Tibial nerve (tissue), 4 donors: ENCODE measurements at places on chromosomes 3 and 15.

- DNase-seq = no peak
Observed at GRCh38 chr3:61080737-61081445, 170.4 kb downstream of the FHIT start.

DNA sequence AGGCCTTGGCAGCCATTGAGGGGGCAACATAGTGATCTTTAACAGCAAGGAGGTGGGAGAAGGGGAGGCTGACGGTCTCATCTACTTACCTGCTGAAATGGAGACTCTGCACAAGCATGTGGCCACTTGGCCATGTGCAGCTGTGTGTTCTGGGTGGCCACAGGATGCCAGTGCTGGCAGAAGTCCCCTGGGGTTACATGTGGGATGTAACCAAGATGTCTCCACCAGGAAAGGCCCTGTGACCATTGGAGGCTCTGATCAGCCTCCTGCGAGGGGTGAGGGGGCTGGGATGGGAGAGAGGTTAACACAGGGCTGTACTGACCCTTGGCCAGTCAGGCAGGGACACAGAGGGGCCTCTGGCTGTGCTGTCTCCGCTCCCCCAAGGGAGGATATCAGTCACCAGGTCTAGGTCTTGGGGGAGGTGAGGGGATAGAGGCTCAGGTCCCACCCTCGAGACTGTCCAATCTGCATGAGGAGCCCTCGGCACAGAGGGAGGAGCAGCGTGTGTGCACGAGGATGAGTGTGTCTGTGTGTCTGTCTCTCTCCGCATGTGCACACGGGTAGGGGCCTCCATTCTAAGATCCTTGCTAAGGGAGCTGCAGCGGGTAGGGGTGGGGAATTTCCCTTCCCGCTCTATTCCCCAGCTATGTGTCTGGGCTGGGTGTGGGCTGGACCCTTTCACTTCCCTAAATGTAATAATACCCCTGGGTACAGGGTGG lies 19.5 kb downstream of the PRKCD start:
- DNase-seq = no peak

DNA sequence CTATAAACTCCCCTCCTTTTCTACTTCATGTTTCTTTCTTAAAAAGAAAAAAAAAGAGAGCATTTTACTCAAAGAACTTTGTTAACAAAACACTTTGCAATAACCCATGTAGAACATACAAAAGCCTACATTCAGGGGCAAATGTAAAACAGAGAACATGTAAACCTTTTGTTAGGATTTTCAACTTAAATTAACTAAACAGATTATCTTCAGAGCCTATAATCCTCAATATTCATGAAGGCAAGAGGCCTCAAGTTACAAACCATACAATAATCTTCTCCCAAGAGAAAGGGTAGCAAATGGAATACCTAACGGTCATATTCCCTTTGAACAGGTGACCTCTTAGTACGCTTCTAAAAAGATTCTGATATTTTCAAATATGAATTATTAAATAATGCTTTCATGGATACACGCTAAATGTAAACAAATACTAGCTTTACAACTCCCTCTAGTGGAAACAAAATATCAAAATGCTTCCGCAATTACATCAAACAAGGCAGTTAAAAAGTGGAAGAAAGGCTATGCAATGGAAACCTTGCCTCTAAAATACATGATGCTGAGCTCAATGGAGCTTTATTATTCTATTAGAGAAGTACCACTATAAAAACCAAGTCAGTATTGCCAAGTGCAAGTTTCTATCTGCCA lies 9.9 kb downstream of the CEP152 start:
- no peak for DNase-seq

GRCh38 chr15:63605816-63606215 lies 8.6 kb downstream of the FBXL22 start:
- DNase-seq = no peak

DNA sequence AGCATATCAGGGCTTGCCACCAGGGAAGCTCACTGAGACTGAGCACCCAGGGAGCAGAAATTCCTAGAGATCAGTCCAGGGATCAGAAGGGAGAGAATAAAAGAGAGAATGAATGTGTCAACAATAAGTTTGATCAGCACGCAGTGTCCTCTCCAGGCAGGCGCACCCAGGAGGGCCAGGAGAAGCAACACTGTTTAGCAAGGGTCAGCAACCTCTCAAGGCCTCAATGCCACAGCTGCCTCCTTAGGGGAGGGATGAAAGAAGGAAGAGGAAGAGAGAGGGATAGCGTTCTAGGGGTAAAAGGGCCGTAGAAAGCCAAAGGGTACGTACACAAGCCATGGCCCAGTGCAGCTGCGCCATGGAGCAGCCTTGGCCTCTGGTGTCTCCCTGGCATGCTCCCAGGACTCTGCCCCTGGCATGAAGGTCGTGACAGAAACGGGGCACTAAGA lies 399.8 kb downstream of the SHQ1 start:
- DNase-seq = no peak

DNA sequence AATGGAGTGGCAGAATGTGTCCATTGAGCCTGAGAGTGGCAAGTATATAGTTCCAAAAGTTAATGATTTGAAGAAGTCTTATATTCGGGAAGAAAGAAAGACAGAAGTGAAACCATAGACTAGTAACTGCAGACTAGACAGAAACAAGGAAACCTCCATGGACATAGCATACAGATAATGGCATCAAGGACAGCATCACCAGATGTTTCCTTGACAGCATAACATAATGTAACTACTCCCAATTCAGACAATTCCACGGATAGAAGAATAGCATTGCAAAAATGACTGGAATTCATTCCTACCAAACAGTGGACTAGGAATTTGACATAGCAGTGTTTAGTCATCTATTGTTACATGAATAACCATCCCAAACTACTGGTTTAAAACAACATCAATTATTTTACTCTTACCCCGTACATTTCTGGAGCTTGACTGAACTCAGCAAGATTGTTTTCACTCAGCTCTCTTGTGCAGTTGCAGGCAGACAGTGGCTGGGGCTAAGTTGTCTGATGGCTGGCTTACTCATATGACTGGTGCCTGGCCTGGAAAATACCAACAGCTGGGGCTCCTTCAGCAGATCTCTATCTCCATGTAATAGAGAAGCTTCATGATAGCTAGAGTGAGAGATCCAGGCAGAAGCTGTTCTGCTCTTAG lies 109.7 kb upstream of the GADL1 start:
- no peak for DNase-seq

DNA sequence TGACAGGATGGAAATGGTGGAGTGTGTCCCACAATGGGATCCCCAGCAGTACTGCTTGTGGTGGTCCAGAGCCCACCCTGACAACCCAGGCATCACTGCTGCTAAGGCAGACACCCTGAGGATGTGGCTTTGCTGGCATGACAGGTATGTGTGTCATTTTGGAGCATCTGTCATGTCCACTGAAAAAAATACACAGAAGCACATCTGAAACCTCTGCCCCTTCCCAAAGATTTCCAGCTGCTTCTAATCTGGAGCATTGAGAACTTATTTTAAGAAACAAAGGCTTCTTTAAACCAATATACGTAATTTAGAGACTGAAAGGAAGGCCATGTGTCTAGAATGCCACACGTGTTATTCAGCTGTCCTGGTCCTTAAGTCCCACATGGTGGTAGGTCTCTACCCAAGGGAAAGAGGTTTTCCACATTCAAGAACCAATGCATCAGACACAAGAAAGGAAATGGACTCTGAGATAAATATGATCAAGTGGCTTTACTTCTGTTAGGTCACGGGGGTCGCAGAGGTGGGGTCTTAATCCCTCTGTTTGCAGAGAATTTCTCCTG lies 88.3 kb downstream of the PDZRN3 start:
- DNase-seq = no peak

DNA sequence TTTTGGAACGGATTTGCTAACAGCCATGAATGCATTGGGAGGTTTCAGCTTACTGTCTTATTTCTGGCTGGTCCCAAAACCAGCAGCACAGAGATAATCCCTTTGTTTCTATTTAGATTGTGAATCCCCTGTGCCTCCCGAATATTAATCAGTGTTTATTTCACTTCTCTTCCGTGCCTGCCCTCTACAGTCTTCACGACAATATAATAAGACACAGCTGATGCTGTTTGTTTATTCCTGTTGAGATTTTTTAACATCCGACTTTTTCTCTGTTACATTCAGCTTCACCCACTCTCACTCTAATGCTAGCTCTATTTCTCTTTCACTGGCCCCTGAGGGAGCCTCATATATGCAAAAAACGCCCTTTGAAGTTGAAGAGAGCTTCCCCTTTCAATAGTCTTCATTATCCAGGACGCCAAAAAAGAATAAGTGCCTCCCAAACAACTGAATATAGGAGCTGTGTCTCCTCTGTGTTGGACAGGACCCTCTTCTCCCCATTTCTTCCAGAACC lies 995.3 kb downstream of the ROBO2 start:
- DNase-seq = no peak

DNA sequence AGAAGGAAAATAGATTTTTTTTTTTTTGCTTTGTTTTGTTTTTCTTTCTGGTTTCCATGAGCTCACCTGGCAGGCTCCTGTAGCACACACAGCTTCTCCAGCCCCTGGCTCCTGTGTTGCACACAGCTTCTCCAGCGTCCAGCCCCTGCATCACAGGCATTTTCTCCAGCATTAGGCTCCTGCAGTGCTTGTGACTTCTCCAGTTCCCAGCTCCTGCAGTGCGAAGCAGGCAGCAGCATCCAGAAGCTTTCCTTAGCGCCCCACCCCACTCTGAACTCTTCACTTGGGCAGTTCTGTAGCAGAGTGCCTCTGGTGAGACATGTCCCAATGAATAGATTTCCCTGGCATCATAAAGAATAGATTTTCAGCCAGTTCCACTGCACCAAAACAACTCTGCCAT lies 5.5 kb upstream of the CCDC39 start:
- DNase-seq = no peak

DNA sequence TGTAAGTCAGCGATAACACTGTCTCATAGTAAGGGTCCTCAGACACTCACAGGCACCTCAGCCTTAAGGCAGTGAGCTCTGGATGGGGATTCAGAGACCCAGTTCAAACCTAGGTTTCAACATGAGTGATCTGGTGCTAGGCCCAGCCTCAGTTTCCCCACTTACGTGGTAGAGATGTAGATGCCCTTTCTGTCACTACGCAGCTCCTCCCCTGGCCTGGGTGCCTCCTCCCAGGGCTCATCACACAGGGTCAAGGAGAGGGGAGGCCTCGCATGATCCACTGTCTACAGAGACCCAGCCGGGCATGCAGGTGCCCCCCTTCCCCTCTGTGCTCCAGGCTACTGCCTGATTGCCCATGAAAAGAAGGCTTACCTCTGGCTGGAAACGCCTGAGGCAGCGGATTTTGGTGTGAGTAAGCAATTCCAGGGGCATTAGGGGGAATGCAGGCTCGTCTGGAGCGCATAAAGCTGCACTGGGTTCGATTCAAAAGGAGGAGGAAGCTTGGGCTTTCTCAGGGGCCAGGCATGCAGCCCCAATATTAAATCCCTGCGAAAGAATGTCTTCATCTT lies 69.8 kb upstream of the ANKRD34C start:
- no peak for DNase-seq
